ENCODE measurements at places on chromosomes 16 and 17.
A peak's percentile ranks its signal among the peaks of the same experiment; 100 is the strongest.

DNA sequence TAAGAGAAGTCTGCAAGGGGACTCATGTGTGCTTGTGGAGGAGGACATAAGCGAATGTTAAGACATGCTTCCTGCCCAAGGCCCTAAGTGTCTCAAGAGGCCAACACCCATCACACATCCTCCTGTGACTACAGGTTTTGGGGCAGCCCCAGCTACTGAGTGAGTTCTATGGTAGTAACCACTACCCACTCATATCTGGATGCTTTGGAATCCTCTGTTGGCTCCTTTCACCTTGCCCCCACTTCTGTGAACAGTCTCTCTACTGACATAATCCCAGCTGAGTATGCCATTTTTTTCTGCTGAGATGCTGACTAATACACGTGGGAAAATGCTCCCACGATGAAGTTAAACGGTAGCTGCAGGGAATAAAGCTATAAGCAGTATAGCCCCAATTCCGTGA, 153.5 kb downstream of the VPS53 start:
- DNase-seq, result no peak

GRCh38 chr17:55699181-55699860, 23.3 kb downstream of the TMEM100 start:
- DNase-seq, result no peak

DNA sequence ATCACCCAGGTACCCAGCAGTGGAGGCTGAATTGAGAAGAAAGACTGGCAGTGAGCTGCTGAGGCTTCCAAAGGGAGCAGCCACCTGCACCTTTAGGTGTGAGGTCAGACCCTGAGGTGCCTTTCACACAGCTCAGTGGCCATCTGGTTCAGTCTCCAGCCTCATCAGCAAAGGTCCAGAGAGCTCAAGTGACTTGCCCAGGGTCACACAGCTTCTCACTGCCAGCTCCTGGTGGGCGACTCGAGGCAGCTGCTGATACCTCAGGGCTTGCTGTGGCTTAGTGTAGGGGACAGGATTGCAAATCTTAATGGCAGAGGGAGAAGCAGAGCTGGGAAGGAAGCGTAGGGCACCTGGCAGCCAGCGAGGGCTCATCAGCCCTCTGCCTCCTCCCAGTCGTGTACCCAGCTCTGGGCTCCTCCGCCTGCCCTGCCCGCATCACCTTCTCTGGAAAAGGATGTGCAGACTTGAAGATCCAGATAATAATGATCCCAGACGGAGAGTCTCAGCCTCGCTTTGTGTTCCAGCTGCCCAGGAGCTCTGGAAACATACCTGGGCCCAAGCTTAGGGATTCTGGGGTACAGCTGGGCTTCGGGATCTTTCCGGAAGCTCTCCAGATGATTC, 165.3 kb upstream of the GSE1 start:
- no peak for DNase-seq

GRCh38 chr16:88722784-88723506, 16.6 kb downstream of the CTU2 start:
- DNase-seq, result peak; percentile 38

GRCh38 chr16:22625967-22626366, 115.3 kb downstream of the NPIPB5 start:
- no peak for DNase-seq

GRCh38 chr16:88922114-88922825, 54.7 kb downstream of the CBFA2T3 start:
- DNase-seq, result peak; percentile 58

- no peak for DNase-seq
Observed at GRCh38 chr17:32298298-32298697, 32.7 kb downstream of the RHBDL3 start.

GRCh38 chr16:49055824-49056545, 225.7 kb downstream of the CBLN1 start:
- peak; percentile 20 for DNase-seq

GRCh38 chr17:15884731-15885130, 60.2 kb upstream of the ADORA2B start:
- DNase-seq, result no peak

DNA sequence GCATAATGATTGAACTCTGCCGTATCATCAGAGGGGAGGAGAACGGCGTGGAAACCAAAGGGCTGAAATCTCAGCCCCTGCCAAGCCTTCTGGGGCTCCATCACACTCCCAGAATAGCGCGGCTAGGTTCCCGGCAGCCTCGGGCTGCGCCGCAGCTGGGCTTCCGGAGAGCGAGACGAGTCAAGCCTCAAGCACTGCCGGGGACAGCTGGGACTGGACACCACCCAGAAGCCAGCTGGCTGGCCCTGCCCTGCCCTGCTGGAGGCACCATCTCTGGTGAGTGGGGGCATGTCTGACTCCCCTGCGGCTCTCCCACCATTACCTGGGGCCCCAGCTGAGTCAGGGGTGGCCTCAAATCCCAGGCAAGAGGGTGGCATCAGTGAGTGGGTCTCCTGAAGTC, 7.2 kb upstream of the GPRC5C start:
- no peak for DNase-seq

- no peak for DNase-seq
Observed at GRCh38 chr16:54576785-54577184, 290.2 kb upstream of the IRX3 start.

- DNase-seq, result no peak
Observed at GRCh38 chr16:61678182-61678581, 358.1 kb downstream of the CDH8 start.

DNA sequence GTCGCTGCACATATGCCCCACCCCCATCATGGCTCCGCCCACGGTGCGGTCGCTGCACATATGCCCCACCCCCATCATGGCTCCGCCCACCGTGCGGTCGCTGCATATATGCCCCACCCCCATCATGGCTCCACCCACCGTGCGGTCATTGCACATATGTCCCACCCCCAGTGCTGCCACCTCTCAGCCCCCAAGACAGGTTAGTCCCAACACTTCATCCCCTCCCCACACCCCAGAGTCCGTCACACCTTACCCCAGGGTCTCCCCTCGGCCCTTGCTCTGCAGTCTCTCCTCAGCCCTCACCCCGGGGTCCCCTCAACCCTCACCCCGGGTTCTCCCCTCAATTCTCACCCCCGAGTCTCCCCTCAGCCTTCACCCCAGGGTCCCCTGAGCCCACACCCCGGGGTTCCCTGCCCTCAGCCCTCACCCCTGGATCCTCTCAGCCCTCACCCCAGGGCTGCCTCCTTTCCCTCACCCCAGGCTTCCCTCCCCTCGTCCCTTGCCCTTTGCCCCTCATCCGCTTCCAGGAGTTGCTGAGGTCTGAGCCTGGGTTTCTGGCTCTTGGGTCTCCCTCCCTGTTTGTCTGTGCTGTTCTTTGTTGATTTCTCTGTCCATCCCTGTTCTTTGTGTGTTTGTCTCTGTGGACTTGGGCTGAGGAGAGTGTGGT, 25.6 kb downstream of the TPSG1 start:
- peak; percentile 33 for DNase-seq

GRCh38 chr17:39547713-39548478, 59.8 kb downstream of the NEUROD2 start:
- peak; percentile 88 for DNase-seq

DNA sequence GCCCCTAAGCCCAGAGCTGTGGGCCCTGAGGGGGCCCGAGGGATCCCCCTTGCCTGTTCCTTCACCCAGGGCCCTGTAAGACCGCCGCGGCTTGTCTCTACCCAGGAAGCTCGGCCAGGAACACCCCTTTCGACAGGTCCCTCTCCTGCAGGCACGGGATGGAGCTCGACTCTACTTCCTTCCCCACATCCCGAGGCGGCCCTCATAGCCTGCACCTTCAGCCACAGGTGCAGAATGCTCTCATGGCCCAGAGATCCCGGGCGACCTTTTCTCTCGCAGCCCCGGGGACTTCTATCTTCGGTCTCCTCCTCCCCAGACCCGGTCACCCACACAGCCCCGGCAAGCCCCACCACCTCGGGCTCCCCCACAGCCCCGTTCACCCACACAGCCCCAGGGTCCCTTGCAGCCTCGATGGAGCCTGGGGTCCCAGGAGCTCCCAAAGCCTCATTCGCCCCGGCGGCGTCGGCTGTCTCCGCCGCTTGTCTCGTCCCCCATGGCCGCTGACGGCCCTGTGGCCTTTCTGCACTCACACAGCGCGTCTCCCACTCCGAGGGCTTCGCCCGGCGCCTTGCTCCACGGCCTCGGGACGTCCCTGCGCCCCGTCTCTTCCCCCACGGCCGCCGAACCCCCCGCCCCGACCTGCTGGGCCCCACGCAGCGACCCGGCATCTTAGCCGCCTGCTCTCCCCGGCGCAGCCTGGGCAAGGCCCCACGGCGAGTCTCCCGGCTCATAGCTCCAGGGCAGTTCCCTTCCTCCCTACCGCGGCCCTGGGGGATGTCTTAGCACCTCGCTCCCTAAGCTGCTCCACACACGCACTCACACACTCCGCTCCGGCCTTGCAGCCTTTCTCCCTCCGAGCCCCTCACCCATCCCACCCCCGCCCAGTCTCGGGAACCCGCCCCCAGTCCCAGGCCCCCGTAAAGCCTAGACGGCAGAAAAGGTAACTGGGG, 650 bp downstream of the KIAA0753 start:
- peak; percentile 29 for DNase-seq

DNA sequence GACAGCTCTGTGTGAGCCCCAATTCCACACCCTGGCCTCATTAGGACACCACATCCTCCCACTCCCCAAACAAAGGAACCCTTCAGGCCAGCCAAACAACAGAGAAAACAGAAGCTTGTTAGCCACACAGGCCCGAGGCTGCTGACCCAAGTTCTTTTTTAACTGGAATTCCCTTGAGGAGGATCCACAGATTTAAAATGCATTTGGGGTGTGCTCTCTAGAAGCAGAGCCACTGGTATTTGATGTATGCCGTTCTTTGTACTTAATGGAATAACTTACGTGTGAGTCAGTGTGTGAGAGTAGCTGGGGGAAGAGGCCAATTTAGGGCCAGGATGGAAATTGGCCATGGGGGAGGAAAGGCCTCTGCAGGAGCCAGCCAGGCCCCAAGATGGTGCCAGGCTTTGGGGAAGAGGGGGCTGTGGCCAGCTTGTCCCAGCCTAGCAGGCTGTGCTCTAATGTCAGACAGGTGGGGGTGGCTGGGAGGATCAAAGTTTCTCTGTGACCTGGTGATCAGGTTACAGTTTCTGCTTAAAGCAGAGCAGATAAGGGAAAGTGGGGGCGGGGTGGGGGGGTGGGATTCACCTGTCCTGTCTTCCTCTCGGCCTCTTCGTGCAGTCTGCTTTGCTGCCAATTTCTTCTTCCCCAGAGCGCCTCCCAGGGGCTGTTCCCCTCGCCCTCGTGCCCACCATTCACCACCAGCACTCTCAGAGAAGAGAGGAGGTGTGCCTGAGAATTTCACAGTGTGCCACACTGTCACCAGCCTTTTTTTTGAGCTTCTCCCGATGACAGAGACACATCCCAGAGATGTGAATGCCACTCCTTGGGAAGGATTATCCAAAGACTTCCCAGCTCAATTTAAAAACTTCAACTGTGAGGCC, 50.8 kb downstream of the TOM1L2 start:
- peak; percentile 49 for DNase-seq

Measured in WTC11 (cell line).